Brain pericyte (primary cell): ENCODE measurements at places on chromosomes 1 and 21.

DNA sequence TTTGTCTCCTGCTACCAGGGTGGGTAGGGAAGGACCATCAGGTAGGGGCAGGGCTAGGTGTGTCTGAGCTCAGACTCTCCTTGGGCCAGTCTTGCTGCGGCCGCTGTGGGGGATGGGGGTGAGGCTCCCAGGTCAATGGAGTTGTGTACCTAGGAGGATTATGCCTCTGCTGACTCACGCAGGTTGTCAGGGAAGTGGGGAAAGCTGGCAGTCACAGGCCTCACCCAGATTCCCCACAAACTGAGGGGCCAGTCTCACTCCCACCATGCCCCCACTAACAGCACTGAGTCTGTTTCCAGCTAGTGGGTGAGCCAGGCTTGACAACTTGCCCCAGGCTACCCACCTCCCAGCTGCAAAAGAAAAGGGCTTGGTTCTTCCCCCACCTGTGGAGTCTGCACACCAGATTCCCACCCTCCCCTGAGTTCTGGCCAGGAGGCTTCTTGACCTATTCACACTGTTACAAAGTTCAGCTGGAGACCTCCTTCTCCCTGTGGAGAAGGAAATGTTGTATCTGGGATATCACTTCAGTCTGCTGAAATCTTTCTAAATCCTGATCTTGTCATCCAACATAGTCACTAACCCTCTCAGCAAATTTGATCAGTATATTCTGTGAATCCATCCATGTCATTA is 69.2 kb upstream of the GJA8 start:
- no peak for DNase-seq

- DNase-seq, result no peak
Measured at GRCh38 chr1:152110860-152111514, 4.3 kb downstream of the TCHH start.

DNA sequence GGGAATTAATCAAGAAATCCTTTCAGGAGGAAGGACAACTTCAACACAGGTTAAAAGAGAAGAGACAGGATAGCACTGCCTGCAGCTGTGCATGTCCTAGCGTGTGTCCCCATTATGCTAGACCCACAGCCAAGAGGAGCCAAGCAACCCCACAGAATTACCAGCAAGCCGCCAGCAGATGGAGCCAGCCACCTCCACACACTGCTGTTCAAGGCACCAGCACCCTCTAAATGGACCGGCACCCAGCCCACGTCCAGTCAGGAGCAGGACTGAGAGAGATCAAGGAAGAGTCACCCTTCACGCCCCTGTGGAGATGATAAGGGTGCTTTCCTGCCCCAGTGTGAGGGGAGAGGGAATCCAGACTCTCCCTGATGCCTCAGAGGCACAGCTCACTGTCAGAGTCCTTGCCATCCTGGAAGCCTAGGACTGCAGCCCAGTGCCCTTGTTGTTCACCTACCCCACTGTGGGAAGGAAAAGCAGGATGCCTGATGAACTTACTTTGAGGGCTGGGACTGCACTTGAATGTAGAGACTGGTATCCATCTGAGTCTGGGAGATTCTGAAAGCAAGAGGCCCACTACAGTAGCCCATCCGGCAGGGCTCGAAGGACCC is 37.1 kb upstream of the CTTNBP2NL start:
- peak; percentile 5 for DNase-seq

GRCh38 chr21:31837618-31838390 is 35.0 kb upstream of the HUNK start:
- DNase-seq, result no peak

DNA sequence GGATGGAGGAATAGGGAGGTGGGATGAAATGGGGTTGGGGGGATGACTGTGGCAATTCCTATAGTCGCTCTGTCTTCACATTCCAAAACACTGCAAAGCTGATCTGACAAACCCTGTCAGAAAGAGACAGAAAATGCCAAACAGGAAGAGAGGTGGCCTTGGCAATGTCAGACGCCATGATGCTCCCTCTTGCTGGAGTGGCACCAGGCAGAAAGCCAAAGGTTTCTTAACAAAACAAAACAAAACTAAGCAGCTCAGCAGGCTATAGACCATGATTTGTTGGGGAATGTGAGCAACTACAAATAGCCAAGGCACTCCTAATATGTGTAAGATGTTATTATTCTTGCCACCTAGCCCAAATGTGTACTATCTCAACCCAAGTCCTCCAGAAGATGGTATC is 42.9 kb upstream of the PLA2G2C start:
- DNase-seq, result no peak

- no peak for DNase-seq
Measured at GRCh38 chr1:21292503-21292983, 2.3 kb upstream of the ECE1 start.

DNA sequence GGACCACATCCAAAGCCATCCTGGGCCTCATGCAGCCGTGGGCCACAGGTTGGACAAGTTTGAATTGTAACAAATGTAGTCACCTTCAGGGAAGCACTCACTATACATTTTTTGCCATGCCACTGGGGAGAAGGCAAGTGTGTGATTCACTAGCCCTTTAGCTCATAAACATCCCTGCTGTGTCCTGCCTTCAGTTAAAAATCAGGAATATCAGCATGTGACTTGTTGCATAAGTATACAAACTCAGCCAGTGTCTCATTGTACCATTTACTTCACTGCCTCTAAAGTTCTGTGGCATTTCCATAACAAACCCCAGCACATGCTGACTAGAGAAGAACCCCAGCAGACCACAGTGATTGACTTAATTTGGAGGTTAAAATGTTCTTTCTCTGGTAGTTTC is 142.0 kb upstream of the C1orf105 start:
- DNase-seq, result peak; percentile 75

- DNase-seq, result no peak
Measured at GRCh38 chr1:1149416-1149815, 24.3 kb upstream of the TTLL10 start.

- DNase-seq, result no peak
Measured at GRCh38 chr1:217747156-217747769, 116.1 kb downstream of the SPATA17 start.

GRCh38 chr1:172929006-172929405 is 121.7 kb downstream of the TNFSF18 start:
- DNase-seq, result no peak

DNA sequence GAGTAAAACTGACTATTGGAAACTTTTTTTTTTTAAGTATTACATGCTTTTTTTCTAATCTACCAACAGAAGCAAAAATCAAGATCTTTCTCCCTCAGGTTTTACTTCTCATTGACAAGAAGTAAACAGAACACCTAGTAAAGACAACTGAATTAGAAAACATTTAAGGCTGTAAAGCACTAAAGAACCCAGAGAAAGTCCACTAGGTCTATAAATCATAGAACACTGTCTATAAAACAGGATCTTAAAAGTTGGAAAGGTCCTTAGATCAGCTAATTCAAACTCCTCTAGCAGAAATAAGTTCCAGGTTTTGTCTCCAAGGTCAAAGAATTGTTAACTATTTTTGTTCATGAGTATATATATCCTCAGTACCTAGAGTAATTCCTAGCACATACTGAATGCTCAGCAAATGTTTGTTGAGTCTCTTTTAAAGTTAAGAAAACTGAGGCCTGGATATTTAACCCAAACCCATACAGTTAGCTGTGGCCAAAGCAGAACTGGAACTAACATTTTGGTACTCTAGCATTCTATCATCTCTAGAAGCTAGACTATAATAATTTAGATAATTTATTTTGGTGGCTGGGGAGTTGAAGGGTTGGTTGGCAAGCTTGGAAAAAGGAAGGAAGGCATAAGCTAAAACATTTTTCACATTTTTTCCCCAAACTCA is 3.0 kb downstream of the EPS15 start:
- DNase-seq, result no peak

GRCh38 chr1:25933479-25934365 is 27.5 kb upstream of the STMN1 start:
- DNase-seq, result no peak

GRCh38 chr1:206842854-206843253 is 22.6 kb upstream of the IL20 start:
- DNase-seq, result no peak

GRCh38 chr1:235763962-235764361 is 102.7 kb downstream of the LYST start:
- no peak for DNase-seq

GRCh38 chr1:21206117-21206516 is 29.4 kb upstream of the EIF4G3 start:
- no peak for DNase-seq

- DNase-seq, result no peak
Measured at GRCh38 chr1:229507502-229507901, 639 bp downstream of the NUP133 start.

- DNase-seq, result no peak
Measured at GRCh38 chr1:15353839-15354579, 55.7 kb upstream of the EFHD2 start.

- no peak for DNase-seq
Measured at GRCh38 chr1:86972262-86972661, 57.8 kb downstream of the HS2ST1 start.

DNA sequence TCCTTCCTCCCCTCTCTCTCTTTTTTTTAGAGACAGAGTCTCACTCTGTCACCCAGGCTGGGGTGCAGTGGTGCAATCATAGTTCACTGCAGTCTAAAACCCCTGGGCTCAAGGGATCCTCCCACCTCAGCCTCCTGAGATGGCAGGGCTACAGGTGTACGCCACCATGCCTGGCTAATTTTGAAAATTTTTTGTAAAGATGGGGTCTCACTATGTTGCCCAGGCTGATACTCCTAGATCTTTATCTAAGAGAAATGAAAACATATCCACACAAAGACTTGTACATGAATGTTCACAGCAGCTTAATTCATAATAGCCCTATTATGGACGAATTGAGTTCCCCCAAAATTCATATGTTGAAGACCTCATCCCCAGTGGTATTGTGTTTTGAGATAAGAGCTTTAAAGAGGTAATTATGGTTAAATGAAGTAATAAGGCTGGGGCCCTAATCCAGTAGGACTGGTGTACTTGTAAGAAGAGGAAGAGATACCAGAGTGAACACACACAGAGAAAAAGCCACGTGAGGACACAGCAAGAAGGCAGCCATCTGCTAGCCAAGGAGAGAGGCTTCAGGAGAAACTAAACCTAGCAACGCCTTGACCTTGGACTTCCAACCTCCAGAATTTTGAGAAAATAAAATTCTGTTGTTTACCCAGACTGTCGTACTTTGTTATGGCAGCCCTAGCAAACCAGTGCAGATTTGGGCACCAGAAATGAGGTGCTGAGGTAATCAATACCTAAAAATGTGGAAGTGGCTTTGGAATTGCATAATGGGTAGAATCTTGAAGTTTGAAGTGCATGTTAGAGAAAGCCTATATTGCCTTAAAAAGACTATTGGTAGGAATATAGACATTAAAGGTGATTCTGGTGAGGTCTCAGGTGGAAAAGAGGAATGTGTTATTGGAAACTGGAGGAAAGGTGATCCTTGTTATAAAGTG is 13.2 kb downstream of the IFNLR1 start:
- no peak for DNase-seq

- no peak for DNase-seq
Measured at GRCh38 chr1:154386643-154387352, 18.3 kb upstream of the IL6R start.

GRCh38 chr1:178774263-178774662 is 49.2 kb downstream of the RALGPS2 start:
- DNase-seq, result no peak

DNA sequence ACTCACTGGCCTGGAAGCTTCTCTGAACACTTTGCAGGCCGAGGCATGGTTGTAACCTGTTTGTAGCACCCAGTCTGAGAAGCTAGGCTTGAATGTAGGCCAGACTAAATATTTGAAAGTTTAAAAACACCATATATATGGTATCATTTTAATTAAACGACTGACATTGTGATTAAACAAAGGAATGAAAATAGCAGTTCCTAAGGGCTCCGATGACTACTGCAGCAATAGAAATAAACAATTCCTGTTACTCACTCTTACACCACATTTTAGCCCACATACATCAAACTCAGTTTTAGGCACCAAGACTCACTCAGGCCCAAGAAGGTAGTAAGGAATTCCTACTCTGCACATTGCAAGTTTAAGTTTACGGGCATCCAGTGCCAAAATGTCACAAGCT is 281.2 kb downstream of the AKT3 start:
- DNase-seq, result no peak

DNA sequence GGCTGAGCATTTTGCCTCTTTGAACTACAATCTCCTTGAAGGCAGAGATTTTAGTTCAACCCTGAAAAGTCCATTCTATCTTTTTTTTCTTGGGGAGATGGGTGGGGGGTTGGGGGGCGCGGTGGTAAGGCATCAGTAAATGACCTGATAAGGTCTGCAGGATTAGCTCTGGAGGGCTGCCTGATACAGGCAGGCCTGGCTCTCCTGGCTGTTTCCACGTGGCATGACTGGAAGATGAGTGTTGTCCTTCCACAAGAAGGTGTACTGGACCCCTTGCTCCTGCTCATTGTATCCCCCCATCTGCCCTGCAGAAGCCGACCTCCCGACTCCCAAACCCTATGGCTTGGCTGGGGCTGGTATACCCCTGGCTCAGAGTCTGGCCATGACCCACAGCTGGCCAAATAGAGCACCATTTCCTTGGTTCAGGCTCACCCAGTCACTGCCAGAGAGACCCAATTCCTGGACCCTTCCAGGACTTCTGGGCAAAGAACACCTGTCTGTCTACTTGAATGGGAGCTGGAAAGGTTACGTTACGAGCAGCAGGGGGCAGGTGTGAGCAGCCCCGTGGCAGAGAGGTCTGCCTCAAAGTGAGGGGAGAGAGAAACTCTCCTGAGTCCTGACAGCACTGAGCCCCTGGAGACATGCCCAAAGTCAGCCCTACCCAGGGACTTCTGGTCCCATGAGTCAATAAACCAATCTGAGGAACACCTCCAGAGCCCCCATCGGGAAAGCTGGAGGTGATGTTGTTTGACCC is 17.0 kb downstream of the DHRS3 start:
- no peak for DNase-seq

DNA sequence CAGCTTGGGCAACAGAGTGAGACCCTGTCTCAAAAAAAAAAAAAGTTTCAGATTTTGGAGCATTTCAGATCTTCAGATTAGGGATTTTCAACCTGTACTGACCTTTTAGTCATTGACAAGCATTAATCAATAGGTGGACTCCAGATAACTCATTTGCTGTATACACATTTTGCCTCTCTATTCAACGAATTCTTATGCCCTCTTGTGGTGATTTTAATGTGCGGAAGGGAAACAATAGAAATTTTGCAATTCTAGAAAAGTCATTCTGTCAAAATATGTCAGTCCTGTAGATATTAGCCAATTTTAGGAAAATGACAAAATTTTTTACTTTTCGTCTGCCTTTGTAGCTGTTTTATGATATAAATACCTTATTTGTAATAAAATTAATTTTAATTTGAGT is 11.6 kb upstream of the OR2G2 start:
- DNase-seq, result no peak
